ENCODE measurements at places on chromosomes 5 and 9.

DNA sequence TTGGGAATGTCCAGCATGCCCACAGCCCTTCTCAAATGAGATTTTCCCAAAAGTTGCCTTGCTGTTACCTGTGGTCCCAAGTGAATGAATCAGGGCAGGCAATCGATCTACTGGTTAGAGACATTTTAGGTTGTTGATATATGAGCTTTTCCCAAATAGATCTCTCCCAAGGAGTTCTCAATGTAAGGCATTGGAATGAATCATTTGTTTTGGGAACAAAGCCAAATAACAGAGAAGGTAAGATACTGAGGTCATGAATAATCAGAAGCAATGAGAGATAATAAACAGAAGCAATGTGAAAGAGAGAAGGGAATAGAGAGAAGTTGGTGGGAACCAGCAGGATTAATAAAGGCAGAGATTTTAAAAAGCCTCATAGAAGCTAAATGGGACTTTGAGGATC, 93.6 kb upstream of the FER start:
- DNase-seq: peak; percentile 78

DNA sequence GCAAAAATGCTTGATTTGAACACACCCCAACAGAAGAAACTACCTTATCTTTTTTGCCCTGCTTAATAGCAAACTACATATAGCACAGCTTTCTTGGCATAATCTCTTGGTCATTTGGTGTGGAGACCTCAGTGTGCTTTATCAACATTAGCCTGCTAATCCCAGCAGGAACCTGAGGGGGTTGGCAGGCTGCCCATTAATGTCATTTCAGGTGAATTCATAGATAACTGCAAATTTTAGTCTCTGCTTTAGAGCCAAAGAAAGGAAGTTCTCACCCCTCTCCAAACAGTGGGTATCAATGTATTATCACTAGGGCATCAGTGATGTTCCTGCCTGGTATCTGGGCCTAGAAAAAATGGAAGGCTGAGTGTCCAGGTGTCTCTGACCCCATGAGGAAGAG, 489.0 kb downstream of the NTRK2 start:
- no peak for DNase-seq

- no peak for DNase-seq
These were observed 8.1 kb downstream of the TNFAIP8 start for GRCh38 chr5:119363936-119364335.

DNA sequence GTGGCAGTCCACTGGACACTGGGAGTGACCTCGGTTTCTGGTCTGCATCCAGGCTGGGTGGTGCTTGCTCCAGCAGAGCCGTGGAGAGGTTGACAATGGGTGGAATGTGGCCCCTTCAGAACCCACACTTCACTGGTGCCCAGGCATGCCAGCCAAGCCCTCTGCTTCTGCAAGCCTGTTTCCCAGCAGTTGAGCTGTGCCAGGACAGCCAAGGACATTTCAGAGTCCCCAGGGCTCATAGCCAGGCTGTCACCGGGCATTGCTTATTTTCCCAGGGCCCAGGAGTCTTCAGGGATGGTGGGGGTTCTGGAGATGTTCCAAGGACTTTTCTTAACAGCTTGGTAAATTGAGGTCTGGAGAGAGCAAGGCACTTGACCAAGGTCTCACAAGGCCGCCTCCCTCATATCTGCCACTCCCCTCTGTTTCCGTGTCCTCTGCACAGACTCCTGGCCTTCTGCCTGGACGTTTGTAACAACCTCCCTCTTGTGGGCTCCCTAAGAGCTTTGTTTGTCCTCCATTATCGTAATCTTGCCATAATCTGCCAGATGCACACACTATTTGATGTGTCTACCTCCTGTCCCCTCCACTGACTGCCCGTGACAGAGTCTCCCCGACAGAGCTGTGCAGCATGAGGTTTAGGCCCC, 3.8 kb upstream of the NDST1 start:
- peak; percentile 33 for DNase-seq

DNA sequence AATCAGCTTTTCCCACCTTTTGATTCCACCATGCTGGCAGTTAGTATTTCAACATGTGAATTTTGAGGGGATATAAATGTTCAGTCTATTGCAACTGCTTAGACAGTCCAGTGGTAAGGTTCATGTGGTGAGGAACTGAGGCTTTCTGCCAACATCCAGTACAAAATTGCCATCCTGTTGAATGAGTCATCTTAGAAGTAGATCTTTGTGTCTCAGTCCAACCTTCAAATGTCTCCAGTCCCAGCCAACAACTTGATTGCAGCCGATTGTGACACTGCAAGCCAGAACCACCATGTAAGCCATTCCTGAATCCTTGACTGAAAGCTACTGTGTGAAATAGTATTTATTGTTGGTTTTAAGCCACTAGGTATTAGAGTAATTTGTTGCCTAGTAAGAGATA, 331.5 kb upstream of the GRIN3A start:
- DNase-seq: peak; percentile 50

Data from fibroblast of skin of back (primary cell).